ENCODE measurements at places on chromosomes 4 and X.

DNA sequence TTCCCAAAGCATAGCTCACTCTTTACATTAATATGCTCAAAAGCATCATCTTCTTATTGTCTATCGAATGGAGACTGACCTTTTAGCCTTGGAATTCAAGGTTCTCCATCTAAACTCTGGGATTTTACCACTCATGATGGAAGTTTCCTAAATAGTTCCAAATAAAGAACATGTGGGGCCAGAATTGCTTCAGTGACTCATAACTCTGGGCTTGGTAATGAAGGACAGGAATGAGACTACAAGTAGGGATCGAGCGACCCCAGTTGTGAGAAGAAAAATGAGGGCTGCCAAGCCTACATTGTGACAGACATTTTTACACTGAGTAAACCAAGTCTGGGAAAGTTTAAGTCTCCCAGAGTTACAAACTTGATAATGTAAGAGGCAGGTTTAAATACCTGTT lies 269.9 kb downstream of the CBLL2 start:
- no peak for DNase-seq

DNA sequence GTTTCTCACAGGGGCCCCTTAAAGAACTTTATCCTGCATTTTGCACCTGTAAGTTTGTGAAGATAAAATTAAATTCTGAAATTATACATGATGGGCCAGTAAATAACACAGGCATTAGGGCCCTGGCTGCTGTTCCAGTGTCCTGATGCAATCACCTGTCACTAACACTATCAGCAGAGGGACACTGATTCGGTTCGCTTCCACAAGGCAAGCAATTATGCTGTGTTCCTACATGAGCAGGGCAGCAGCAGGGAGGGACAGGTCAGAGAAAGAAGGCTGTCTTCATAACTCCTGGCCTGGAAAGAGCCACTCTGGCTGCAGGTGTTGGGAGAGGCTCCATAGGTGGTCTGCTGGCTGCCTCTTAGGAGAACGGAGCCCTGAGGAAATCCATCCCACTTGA lies 487.3 kb downstream of the MID1IP1 start:
- no peak for DNase-seq

GRCh38 chrX:141176586-141177451 lies at the start of gene LDOC1:
Gene LDOC1, minus strand, starts transcription at chrX:141177129. Its CDS starts 108 bp downstream, at chrX:141177021.
- DNase-seq, result no peak

DNA sequence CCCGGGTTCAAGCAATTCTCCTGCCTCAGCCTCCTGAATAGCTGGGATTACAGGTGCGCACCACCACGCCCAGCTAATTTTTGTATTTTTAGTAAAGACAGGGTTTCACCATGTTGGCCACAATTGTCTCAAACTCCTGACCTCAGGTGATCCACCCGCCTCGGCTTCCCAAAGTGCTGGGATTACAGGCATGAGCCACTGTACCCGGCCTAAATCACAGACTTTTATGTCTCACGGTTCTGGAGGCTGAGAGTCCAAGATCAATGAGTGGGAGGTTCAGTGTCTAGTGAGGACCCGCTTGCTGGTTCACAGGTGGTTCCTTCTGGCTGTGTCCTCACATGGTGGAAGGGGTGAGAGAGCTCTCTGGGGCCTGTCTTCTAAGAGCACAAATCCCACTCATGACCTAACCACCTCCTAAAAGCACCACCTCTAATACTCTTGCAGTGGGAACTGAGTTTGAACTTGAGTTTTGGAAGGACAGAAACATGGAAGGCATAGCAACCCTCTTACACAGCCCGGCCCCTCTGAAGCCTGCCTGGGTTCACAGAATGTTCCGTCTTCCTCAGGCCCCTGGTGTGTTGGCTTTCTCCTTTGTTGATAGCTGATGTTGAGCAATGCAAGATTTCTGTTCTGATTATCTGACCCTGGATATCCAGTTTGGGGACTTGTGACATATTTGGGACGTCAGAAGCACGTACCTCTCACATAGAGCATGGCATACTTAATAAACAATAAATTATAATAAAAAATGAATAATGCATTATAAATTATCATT lies 1.9 kb upstream of the AKAP17A start:
- no peak for DNase-seq

DNA sequence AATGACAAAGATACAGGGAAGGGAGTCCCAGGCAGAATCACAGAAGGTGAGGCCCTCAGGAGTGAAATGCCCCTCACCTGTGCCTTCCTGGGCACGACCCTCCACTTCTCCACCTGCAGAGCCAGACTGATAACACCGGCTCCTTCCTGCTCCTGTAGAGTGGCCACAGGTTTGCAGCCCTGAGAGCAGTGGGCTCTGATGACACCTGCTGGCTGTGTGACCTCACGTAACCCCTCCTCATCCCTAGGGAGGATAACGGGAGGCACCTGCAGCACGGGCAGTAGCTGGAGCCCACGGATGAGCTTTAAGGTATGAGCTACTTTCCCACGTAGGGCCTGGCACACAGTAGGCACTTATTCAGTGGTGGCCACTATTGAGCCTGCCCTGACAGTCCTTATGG lies 25.5 kb upstream of the MAN2B2 start:
- DNase-seq, result no peak

GRCh38 chrX:122094611-122095010 lies 1047.2 kb downstream of the GLUD2 start:
- DNase-seq, result no peak

GRCh38 chr4:20687864-20688263 lies 12.4 kb upstream of the PACRGL start:
- no peak for DNase-seq

DNA sequence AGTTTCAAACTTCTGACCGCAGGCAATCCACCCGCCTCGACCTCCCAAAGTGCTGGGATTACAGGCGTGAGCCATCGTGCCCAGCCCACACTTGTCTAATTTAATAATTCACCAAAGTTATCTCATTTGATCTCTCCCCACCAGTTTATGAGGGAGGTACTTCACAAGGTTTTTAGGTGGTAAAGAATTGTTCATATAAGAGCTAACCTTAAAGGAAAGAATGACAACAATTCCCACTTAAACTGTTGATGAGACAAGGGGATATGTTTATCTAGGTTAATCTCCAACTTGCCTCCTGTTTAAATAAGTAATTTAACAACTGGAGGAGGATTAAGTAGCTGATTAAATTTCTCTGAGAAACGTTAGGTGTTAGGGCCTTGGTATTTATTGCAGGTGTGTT lies 117.6 kb upstream of the CBLL2 start:
- DNase-seq, result no peak

All from NCI-H446 treated with DMSO at 0.1 percent for 48 hours (cell line).